NCI-H1092 treated with DMSO at 0.1 percent for 48 hours (cell line): ENCODE measurements at places on chromosomes 1 and 21.

DNA sequence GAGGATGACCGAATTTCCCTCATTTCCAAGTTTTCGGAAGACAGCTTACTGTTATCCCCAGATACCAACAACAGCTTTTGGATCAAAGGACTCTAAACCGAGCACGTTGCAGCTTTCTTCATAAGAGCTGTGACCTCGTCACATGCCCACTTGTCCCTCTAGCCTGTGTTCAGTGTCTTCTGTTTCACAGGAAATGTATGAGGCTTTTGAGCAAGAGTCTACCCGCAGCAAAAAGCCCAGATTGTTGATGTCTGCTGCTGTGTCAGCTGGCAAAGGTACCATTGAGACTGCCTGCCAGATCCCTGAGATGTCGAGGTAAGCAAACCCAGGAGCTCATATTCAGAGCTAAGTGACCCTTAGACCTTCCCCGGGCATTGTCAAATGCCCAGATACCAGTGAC is 24.1 kb downstream of the CHI3L2 start:
- DNase-seq, result no peak

DNA sequence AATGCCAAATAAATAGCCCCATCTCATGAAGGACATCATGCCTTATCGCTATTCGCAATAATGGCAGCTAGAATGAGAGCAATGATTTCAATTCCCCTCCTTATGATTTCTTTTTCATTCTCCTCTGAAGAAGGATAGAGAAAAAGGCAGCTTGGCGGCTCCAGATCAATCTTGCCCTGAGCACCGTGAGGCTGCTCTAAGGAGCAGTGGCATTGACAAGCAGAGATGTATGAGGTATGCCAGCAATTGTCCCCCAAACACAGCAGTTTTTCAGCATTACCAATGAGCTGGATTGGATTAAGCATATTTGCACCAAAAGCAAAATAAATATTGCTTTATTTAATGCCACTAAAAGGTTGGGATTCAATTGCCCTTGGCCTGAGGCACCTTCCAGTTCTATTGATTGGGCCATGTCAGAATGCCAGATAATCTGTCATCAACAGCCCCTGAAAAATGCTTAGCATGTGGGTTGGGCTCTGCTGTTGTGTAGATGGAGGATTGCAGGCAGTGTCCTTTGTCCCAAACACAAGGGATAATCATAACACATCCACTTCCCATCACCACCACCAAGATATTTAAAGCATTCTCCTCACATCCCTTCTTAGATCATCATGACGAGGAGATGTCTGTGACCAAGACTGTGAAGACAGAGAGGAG is 135.7 kb downstream of the BEND5 start:
- no peak for DNase-seq

- no peak for DNase-seq
Observed at GRCh38 chr1:160167580-160167979, 16.2 kb downstream of the ATP1A4 start.

- no peak for DNase-seq
Observed at GRCh38 chr1:200103966-200104583, 76.6 kb downstream of the NR5A2 start.

DNA sequence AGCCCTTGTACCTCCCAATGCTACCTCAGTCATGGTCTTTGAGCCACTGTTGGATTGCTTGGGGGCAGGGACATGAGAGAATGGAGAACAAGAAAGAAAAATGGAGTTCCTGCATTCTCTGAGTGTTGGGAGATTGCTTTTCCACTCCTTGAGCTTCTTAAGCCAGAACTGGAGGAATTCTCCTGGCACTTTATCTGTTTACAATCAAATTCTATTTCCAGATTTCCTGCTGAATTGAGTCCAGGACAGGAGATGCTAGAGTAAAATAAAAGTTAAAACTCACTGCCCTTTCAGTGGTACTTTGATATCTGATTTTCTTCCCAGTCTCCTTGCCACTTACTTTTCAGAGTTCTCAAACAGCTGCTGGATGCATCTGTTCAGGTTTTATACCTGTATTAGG is 24.4 kb upstream of the DEPDC1 start:
- no peak for DNase-seq

- no peak for DNase-seq
Observed at GRCh38 chr1:92923664-92924063, 37.6 kb downstream of the DIPK1A start.

DNA sequence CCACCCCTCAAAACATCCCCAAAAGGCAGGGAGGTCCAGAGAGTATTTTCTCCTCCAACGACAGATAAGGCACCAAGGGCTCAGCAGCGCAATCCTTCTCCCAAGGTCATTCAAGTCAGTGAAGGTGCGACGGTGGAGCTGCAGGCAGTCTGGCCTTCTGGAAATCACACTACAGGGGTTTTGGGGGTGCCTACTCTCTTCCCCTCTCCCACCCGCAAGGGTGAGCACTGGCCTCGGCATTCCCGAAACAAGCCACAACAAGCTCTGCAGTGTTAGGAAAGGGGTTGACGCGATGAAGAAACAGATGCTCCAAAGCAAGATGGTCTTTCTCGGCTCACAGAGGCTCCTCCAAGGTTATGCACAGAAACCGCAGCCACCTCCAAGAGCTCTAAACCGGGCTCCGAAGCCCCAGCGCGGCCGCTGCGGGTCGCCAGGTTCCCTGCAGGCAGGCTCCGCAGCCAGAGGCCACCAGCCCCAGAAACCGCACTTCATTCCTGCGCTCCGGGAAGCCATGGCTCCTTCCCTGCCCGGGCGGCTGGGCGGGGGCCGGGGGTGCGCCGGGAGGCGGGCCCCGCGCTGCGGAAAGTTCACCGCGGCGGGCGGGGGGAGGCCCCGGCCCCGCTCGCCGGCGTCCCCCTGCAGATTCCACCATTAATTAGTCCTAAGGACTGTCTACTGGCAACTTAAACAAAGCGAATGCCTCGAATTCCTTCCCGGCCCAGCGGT is 1.1 kb downstream of the LUZP1 start:
- DNase-seq, result no peak

GRCh38 chr1:196732526-196732925 is 42.1 kb upstream of the CFHR3 start:
- no peak for DNase-seq

DNA sequence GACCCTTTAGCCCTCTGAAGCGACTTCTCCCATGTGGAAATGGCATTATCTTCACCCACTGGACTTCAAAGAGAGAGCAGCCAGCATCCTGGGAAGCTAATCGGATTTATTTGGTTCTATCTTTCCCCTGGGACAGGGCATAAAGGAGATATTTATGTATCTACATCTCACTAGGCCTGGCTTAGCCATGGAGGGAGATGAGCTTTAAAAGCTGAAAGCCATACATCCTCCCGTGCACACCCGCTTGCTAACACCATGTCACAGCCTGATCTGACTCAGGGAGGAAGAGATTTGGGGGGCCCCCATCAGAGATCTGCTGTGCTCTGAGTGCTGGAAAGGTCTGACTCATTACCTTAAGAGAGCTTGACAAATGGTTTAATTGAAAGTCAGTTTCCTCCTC is 155.9 kb downstream of the PLXNA2 start:
- no peak for DNase-seq

GRCh38 chr1:220157738-220158137 is 63.8 kb downstream of the IARS2 start:
- no peak for DNase-seq

- DNase-seq, result no peak
Observed at GRCh38 chr1:201708085-201708512, 120.9 kb upstream of the IPO9 start.

DNA sequence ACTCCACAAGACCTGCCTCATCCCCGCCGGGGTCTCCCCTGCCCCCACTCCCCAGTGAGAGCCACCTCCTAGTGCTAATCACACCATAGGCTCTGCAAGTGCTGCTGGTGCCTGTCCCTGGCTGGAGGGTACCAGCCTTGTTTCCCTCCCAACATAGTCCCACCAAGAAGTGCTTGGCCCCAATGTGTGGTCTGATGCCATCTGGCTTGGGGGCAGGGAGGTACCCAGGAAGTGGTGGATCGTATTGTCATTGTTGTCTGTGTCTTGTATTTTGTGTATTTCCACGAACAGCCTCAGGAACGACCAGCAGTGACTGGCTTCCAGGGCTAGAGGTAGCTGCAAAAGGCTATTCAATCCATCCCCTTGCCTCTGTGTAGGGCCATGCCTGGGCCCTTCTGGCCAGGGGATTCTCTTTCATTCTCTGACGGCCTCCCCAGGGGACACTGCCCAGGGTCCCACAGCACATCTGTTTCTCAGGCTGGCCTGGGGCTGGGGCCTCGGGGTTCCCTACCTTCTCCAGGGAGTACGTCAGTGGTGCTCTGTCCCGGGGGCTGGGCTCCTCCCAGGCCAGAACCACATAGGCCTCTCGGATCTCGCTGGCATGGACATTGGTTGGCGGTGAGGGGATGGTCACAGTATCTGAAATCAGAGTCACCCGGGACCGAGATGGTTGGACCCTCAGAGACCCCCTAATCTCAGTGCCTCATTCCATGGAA is 22.8 kb downstream of the MYOM3 start:
- no peak for DNase-seq

- peak; percentile 94 for DNase-seq
Observed at GRCh38 chr1:232586679-232587078, 43.3 kb downstream of the SIPA1L2 start.

DNA sequence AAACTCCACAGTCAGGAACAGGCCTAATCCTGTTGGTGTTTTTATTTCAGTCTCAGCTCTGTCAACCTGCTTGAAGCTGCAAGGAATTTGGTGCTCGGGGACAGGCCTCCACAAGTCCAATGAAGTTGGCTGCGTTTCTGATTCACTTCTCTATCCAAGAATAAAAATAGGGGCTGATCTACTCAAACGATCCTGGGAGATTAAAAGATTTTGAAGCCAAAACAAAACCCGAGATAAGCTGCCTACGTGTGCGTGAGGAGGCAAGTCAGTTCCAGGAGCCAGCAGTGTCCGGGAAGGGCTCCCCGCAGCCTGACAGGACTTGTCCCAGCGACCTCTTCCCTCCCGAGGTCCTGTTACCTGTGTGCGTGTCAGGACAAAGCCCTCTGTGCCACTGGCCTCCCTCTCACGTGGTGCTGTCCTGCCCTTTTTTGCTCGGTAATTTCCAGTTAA is 98.0 kb downstream of the ETS2 start:
- no peak for DNase-seq

- DNase-seq, result no peak
Observed at GRCh38 chr1:57696904-57697303, 273.0 kb upstream of the DAB1 start.
